ENCODE measurements at places on chromosomes 4 and X.

- peak; percentile 13 for DNase-seq
Observed at GRCh38 chrX:39201305-39201990, 400.2 kb downstream of the MID1IP1 start.

- DNase-seq, result no peak
Observed at GRCh38 chr4:48985602-48985975, 486 bp upstream of the CWH43 start.

DNA sequence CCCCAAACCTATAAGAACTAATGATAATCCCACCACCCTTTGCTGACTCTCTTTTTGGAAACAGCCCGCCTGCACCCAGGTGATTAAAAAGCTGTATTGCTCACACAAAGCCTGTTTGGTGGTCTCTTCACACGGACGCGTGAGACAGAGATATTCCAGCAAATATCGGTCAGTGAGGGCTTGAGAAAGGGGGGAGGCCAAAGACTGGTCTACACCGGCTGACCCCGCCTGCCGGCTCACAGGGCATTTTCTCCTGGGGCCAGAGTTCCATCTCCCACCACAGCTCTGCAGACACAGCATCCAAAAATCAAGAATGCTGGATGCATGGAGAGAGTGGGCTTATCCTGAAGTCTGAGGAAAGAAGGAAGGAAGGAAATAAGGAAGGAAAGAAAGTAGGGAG is 176.0 kb downstream of the SHOX start:
- DNase-seq, result no peak

- DNase-seq, result no peak
Observed at GRCh38 chr4:35965300-35965699, 279.0 kb downstream of the ARAP2 start.

- DNase-seq, result no peak
Observed at GRCh38 chr4:150938417-150938816, 76.7 kb downstream of the LRBA start.

- DNase-seq, result no peak
Observed at GRCh38 chr4:76969941-76970529, 20.5 kb downstream of the SEPTIN11 start.

- no peak for DNase-seq
Observed at GRCh38 chrX:20514358-20514757, 247.6 kb upstream of the RPS6KA3 start.

DNA sequence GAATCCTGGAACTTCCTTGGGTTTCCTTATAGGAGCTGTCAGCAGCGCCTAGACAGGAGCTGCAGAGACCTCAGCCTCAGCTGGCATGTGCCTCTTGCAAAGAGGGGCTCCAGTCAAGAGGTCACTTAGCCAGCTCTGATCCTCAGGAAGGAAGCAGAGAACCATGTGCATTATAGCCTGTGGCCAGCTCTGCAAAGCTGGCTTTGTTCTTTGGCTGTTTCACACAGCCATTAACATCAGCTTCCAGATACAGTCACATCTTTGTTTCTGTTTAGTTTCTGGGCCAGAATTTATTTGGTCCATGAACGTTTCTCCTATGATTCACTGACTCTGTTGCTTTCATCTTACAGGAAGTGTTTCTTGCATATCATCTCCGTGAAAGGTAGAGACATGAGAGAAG is 92.4 kb downstream of the CC2D2A start:
- no peak for DNase-seq

DNA sequence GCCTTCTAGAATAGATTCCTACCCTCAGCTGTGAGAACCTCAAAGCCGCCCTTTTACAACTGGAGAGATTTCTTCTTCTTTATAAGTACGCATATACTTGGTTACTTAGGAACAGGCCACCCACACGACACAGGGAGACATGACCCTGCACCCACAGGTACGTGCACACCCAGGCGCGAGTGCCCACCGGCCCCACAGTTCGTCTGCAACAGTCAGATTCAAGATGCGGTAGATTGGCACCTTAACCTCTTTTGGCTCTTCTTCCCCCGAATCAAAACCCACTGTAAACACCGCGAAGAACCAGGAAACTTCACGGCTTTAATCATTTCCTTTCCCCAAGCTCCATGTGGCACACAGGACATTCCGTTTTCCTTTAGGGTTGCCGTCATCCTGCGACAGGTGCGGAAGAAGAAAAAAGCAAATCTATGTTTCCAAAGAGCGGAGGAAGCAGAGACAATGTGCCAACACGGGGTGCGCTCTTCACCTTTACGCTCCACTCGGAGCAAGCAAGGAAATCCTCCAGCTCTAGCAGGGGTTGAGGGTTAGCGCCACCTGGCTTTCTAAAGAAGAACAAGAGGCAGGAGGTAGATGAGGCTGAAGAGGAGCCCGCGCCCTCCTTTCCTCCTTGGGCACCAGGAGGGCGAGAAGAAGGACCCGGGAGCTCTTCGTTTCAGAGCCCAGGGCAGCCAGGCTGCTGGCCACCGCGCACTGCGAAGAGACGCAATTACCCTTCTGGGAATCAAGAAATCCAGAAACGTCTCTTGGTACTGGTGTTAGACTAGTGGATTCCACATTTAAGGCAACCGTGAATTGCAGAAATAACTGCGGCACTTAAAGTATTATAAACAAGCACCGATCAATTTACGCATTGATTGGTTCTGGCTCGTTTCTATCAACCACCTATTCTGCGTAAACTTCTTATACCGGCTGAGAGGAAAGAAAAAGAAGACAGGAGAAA is 35.7 kb downstream of the HAND2 start:
- DNase-seq, result peak; percentile 75

DNA sequence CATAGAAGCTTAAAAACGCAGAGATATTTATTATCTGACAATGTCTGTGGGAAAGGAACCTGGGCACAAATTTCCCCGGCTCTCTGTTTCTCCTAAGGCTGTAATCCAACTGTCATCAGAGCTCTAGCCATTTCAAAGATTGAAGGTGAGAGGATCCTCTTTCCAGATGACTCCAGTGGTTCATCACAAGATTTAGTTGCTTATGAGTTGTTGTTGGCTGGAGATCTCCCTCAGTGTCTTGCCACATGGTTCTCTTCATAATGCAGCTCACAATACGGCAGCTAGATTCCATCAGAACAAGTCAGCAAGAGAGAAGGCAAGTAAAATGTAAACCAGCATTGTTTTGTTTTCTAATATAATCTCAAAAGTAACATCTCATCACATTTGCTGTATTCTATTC is 369.4 kb downstream of the GASK1B start:
- no peak for DNase-seq

DNA sequence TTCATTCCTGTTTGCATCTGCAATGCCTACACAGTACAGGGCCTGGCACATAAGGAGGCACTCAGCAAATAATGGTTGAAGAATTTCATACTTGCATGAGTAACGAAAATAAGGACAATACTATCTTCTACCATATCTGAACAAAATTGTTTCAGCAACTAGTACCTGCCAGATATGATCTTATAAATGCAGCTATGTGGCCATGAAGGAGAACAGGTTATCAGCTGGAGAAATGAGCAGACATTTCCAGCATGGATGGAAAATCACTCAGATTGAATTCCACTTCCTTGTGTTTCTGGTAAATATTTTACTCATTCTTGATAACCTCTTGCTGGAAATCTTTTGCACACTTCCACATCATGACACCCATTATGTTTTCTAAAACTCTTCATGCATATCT is 204.0 kb downstream of the ADAMTS3 start:
- DNase-seq, result no peak

GRCh38 chrX:56248492-56248891 is 16.3 kb downstream of the KLF8 start:
- peak; percentile 70 for DNase-seq

DNA sequence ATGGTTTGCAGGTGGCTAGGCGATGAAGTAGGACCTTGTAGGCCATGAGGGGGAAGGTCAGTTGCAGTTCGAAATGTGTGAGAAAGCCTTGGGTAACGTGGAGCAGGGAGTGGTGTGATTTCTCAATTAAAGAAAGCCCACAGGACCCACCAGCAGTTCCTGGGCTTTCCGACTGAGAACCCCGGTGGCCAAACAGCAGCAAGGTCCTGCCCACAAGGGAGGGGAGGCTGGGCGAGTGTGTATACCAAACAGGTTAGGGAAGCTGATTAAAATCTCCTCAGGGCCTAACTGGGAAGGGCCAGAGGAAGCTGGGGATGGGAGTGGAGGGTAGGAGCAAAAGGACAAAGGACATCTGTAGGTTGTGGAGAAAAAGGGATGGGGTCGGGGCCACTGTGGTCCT is 2.4 kb downstream of the ATP6AP1 start:
- DNase-seq, result no peak

GRCh38 chrX:26783512-26784225 is 567.7 kb downstream of the MAGEB5 start:
- peak; percentile 4 for DNase-seq

DNA sequence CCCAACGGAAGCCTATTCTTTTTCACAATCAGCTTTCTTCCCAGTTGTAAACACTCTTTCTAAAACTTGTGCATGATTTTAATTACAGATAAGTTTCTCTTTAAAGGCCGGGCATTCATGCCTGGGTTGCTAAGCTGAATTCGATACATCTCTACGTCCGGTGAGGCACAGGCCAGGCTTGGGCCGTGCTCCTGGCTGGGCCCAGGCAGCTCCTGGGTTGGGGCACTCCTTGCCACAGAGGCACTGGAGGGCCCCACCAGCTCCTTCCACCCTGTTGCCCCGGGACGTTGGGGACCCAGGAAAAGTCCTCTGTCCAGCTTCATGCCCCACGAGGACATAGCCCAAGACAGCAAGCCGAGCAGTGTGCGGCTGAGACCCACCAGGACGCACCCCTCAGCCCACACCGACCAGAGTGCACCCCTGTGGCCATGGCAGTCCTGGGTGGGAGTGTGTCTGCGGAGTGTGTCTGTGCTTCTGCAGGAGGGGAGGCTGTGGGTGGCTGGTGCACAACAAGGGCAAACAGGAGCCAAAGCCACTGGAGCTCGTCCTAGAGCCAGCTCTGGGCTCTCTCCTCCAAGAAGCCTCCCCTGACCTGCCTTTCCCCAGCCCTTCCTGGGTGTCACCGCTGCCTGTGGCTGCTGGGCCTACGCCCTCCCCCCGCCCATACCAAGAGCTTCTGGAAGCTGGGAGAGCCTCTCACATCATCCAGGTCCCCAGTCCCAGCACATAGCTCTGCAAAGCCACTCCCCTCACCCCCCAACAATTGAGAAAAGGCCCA is 128.0 kb upstream of the NKX1-1 start:
- DNase-seq, result no peak

DNA sequence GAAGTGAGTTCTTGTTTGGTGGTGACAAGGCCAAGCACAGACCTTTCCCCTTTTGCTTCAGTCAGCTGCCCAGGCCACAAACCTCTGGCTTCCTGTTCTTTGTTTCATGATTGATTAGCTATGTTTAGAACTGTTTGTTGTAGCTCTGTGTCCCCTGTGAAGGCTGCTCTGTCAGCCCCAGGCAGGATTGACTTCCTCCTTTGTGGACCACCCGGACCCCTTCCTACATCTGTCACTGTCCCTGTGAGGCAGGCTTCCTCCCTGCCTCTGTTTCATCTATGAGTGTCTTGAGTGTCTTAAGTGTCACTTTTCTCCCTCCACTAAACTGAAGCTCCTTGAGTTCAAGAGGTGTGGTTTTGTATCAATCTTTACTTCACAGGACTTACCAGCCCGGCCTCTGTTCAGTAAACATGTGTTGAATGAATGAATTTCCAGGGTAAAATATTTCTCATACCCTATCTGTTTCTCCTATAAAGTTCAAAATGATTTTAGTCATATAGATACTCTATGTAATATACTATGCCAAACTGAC is 83.5 kb downstream of the ZNF674 start:
- DNase-seq, result no peak

GRCh38 chrX:150806827-150807226 is 91.6 kb downstream of the CD99L2 start:
- DNase-seq, result no peak

DNA sequence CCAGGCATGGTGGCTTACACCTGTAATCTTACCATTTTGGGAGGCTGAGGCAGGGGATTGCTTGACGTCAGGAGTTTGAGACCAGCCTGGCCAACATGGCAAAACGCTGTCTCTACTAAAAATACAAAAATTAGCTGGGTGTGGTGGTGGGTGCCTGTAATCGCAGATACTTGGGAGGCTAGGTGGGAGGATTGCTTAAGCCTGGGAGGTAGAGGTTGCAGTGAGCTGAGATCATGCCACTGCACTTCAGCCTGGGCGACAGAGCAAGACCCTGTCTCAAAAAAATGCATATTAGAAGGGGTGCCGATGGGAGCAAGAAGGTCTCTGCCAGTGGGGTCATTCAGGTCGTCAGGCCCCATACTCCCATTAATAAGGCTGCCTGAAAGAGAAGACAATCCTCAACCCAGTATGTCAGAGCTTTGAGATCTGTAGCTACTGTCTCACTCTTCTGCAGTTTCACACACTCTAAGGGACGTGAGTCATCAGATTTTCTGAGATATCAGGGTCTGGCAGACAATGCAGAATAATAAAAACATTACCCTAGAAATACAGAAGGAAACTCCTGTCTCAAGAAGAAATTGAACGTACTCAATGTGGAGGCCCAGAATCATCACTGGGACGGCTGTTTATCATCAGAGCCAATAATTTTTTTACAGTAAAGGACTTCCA is 176.7 kb upstream of the FAT1 start:
- DNase-seq, result no peak

- DNase-seq, result no peak
Observed at GRCh38 chr4:31585503-31585902, 865.3 kb downstream of the PCDH7 start.

DNA sequence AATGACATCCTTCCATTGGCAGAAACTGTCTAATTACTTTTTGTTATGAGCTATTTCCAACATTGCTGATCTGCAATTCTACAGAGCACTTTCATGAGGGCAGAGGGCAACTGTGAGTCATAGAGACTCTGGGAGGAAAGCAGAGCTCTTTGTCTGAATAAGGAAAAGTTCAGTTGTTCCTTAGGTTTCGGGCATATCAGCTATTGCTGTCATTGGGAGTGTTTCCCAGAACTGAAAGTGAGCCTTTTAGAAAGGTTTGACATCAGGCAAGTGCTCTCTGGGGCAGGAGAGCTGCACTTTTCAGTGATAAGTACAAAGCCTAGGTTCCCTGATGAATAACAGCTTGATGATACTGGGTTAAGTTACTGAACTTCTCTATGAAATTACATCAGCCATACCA is 119.2 kb upstream of the EDNRA start:
- DNase-seq, result no peak

- no peak for DNase-seq
Observed at GRCh38 chr4:181890911-181891310, 352.3 kb upstream of the TENM3 start.

DNA sequence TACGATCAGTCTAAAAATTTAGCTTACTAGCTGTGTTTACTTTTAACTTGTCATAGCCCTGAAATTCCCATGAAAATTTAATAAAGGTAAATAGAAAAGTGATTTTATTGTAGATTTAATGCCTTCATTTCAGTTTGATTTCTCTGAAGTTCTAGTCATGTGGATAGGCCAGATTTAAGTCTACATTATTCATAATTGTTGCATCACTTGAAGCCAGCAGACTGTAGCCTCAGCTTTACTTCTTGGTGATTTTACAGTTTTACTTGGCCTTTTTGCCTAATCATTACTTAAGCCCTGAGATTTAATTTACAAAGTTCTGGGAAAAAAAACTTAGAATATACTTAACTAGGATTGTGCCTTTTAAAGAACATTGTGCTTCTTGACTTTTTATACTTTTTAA is 73.5 kb upstream of the FHDC1 start:
- DNase-seq, result no peak

Data from activated naive CD4-positive, alpha-beta T cell treated with anti-CD3 and anti-CD28 coated beads for 36 hours (primary cell).